Stimulated activated CD8-positive, alpha-beta memory T cell treated with anti-CD3 and anti-CD28 coated beads, Interleukin-15, amount 100 ng/mL, for 1 hour (primary cell): ENCODE measurements at places on chromosomes 2 and 18.

GRCh38 chr2:191222952-191223351 is 22.3 kb upstream of the MYO1B start:
- DNase-seq, result no peak

DNA sequence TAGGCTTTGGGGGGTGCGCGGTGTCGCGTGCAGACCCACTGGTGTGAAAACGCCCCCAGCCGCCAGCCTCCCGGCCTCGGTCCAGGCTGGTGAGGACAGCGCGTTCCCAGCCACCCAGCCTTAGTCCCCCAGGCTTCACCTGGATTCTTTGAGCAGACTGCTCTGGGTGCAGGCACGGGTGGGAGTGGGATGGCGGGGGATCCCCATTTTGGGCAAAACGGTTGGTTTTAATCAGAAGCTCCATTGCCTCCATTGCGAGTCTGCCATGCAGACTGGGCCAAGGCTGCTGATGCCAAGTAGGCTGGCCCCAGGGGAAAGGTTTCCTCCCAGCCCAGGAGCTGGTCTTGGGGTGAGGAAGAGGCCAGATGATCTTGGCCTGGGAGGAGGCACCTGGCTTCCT is 445 bp downstream of the MLPH start:
- no peak for DNase-seq

DNA sequence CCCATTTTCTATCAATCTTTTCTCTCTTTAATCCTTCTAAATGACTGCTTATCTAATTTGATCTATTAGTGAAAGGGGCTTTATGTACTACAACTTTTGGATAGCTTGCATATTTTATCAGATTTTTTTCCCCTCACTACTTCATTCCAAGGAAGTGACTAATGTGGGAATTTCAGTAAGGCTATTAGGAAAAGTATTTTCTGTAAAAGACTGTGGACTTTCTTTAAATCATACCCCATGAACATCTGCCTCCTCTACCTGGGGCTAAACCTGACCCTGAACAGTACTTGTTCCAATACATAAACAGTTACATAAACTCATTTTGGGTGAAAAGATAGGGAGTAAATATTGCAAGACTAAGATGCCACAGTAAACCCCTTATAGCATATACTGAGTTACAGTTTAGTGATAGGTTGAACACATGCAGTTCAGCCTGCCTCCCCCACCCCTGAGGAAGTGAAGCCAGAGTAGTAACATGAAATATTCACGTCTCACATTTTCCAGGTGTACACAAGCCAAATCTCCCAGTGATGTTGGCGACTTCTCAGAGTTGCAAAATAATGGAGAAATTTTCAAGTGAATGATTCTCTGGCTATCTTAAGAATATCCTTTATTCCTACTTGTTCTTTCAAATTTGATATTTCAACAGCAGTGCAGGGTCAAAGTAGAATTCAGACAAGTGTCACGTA is 590.9 kb upstream of the ZEB2 start:
- DNase-seq, result no peak

GRCh38 chr2:133341575-133341974 is 226.7 kb downstream of the NCKAP5 start:
- DNase-seq, result no peak

DNA sequence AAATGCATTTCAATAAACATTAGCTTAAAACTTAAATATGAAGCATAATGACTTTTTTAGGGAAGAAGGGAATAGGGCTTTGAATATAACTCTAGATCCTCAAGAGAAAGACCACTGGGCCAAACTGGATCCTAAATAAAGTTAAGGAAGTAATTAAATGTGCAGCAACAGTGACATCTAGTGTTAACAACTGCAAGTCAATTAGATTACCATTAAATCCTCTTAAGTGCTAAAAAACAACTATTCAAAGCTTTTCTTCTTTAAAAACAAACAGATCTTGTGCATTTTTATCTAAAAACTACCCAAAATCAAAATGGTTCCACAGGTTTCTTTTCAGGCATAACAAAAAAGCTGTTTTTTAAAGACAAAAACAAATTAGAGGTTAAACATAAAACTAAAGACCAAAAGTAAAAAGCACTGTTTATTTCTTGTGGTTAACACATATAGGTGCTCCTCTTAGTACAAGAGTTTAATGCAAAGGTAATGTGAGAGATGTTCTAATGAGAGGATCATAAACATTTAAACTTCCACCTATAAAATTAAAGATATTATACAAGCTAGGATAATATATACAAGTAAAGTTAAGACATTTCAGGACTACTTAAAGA is 111.4 kb downstream of the THADA start:
- no peak for DNase-seq

- no peak for DNase-seq
These were observed 3.2 kb downstream of the GALNT5 start for GRCh38 chr2:157260533-157261198.

GRCh38 chr2:96175951-96176350 is 30.7 kb upstream of the DUSP2 start:
- DNase-seq, result no peak
